ENCODE measurements at places on chromosomes 1 and 21.

- no peak for DNase-seq
Measured at GRCh38 chr1:247274605-247275256, 18.9 kb downstream of the VN1R5 start.

DNA sequence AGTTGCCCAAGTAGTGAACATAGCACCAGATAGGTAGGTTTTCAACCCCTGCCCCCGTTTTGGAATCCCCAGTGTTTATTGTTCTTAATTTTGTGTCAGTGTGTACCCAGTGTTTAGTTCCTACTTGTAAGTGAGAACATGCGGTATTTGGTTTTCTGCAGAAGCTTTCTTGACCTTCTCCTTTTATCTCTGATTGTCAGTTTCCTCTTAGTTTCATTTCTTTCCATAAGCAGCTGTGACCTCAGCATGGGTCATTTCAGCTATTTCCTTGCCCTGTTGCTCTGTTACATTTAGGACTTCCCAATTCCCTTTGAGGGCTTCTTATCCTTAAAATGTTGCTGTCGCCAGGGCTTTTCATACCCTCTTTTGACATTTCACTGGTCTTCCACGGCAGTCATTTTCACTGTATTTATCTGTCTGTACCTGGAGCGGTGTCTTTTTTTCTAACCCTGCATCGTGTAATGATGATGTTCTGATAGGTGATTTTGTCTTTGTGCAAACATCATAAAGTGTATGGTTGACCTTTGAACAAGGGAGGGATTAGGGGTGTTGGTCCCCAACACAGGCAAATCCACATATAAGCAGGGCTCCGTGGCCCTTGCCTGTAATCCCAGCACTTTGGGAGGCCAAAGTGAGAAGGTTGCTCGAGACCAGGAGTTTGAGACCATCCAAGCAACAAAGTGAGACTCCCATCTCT, 15.0 kb downstream of the ITSN1 start:
- no peak for DNase-seq

DNA sequence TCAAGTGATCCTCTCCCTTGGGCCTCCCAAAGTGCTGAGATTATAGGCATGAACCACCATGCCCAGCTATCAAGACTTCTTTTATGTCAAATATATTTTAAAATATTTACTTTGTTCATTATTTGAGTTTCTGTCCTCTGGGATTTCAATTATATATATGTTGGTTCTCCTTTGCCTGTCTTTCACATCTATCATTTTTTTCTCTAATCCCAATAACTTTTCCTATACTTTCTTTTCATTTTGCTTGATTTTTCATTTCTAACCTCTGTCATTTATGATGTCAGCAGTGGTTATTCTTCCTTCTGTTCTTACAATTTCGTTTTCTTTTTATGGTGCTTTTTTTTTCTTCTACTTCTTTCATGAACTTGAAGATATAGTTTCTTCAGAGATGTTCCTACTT, 47.3 kb downstream of the SLC35F3 start:
- DNase-seq, result no peak

DNA sequence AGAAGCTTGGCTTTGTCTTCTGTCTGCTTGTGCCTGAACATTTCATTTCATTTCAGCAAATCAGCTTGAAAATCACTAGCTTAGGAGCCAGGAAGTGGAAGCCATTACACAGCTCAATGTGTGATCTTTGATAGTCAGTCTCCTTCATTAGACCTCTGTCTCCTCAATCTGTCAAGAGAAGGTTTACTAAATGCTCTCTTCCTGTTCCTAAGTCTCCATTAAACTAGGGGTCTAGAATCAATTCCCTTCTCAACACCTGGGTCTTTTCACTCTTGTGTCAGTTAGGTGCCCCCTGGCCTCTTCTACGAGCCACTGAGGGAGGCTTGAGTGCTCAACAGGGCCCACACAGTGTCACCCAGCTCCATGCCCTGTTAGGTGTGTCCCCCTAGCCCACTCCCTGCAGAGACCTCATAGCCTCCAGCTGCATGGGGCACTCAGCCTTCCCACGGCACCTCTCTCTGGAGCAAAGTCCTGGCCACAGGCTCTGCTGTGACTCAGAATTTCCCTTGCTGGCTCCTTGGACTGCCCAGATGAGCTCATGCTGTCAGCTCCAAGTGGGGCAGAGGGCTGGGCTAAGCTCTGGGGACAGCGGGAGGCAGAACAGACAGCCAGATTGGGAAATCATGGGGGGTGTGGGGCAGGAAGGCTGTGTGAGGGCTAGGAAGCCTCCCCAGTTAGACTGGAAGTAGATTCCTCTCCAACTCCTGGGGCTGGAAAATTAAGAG, 115.7 kb upstream of the IPO9 start:
- DNase-seq, result no peak

- no peak for DNase-seq
Measured at GRCh38 chr1:178278916-178279686, 185.2 kb downstream of the RASAL2 start.

GRCh38 chr1:180190091-180190490, 35.4 kb downstream of the QSOX1 start:
- DNase-seq, result no peak

GRCh38 chr1:38611664-38612211, 247.8 kb downstream of the RRAGC start:
- DNase-seq, result no peak

DNA sequence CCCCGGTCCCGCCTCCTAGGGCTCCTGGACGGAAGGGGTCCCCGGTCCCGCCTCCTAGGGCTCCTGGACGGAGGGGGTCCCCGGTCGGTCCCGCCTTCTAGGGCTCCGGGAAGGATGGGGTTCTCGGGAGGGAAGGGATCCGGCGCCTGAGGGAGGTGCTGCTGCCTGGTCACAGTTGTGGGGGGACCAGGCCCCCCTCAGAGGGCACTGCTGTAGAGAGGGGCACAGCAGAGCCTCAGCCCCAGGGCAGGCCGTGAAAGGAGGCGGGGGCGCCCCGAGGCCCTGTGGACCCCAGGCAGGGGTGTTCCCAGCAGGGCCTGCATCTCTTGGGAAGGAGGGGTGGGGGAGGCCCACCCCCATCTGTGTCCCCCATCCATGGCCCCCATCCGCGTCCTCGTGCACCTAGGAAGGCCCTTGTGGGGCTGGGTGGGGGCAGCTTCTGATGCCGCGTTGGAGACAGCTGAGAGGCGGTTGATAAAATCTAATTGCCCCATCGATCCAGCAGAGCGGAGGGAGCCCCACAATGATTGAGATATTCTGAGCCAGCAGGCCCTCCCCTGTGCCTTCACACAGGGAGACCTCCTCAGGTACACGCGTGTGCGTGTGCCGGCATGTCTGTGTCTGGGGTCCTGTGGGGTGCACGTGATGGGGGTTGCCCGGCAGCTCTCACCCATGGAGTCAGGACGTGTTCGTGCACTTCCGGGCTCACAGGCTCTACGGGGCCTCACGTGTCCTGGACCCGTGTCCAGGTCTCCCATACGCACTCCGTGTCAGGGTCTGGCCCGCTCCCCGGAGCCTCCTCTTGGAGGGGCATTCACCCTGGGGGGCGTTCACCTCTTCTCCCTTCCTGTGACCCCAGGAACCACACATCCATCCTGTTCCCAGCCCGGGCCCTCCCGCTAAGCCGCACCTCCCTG, 12.9 kb downstream of the SAMD11 start:
- DNase-seq, result no peak

DNA sequence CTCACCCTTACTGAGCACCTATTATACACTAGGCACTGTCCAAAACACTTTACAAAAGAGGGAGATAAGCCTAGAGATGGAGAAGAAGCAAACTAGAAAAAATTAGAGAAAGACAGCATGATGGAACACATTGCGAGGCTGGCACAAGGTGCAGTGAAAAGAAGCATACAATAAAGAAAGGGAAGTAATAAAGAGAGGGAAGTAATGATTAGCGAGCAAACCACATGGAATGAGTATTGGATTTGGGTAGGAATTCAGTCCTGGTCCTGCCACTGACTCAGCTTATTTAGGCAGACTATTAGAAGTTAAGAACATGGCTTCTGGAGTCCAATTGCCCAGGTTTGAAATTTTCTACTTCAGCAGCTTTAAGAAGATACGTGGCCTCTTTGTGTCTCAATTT, 32.6 kb upstream of the FNBP1L start:
- no peak for DNase-seq

All from stimulated activated CD8-positive, alpha-beta memory T cell treated with anti-CD3 and anti-CD28 coated beads, Interleukin-15, amount 100 ng/mL, for 1 hour (primary cell).